ENCODE measurements at places on chromosomes 2 and 18.

GRCh38 chr2:135925571-135925970 is 49.3 kb upstream of the MCM6 start:
- DNase-seq, result no peak

- DNase-seq, result no peak
These were observed 50.0 kb downstream of the TWIST2 start for GRCh38 chr2:238897911-238898311.

- no peak for DNase-seq
These were observed 31.3 kb downstream of the SP140 start for GRCh38 chr2:230256733-230257332.

- DNase-seq, result no peak
These were observed 175.7 kb upstream of the ARL4C start for GRCh38 chr2:234672498-234673150.

DNA sequence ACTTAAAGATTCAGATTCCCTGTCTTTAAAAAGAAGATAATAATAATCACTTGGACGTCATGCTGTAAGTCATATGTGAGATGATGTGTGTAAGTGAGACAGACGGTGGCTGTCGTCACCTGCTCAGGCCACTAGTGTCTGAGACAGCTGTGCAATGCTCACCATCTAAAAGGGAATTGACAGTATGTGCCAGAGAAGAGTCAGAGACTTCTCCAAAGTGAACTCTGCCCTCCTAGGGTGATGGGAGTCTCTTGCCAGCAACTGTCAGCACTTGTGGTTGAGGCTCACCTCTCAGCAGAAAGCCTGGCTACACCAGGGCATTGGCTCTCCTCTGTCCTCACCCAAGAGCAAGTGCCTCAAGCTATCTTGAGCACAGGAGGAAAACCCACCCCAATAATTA is 131.6 kb upstream of the DNAJC10 start:
- no peak for DNase-seq

GRCh38 chr18:12008842-12009580 is 27.7 kb downstream of the IMPA2 start:
- DNase-seq, result no peak

- no peak for DNase-seq
These were observed 143.6 kb downstream of the RNF144A start for GRCh38 chr2:7060631-7061449.

GRCh38 chr18:24704946-24705630 is 244.7 kb downstream of the HRH4 start:
- DNase-seq, result no peak

- no peak for DNase-seq
These were observed 1322.1 kb upstream of the ZEB2 start for GRCh38 chr2:145841973-145842372.

DNA sequence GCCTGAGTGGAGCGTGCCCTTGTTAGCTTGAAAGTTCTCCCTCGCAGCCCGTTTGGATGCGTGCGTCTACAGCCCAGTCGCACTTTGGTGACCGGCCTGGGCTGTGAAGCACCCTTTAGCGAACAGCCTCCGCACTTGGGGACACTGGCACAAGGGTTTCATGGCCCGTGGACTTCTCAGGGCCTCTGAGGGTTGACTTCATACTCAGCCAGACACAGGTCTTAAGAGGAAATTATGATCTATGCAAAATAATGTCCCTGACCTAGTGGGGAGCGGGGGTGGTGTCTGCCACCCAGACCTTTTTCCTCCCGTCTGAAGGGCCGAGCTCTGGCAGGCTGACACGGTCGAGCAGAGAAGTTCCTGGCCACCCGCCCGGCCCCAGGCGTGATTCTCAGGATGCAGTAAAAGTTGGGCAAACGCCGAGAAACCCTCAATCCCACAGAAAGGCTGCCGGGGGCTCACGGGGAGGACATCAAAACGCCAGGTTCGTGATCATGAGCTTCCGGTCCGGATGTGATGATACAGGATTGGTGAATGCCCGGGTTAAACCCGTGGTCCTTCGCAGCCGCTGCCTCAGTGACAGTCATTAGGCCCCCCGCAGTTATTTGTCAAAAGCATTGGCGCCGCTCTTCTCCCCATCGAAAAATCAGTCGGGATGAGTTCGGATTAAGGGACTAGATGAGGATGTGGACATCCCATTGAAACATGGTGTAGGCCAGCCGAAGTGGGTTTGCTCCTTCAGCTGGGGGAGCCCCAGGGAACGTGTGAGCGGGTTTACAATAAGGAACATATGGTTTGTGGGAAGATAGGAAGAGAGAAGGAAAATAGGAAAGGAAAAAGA is 3.6 kb upstream of the PAX3 start:
- no peak for DNase-seq

GRCh38 chr2:103159018-103159417 is 397.2 kb downstream of the TMEM182 start:
- no peak for DNase-seq

GRCh38 chr2:18339326-18339725 is 221.1 kb downstream of the RDH14 start:
- no peak for DNase-seq

- peak; percentile 75 for DNase-seq
These were observed 47.8 kb upstream of the MGAT5 start for GRCh38 chr2:134206031-134206430.

Measured in suppressor macrophage treated with lipopolysaccharide for 4 hours (primary cell).